ENCODE measurements at places on chromosomes 1 and 21.

GRCh38 chr1:174266991-174267612, 107.8 kb downstream of the RABGAP1L start:
- no peak for DNase-seq

DNA sequence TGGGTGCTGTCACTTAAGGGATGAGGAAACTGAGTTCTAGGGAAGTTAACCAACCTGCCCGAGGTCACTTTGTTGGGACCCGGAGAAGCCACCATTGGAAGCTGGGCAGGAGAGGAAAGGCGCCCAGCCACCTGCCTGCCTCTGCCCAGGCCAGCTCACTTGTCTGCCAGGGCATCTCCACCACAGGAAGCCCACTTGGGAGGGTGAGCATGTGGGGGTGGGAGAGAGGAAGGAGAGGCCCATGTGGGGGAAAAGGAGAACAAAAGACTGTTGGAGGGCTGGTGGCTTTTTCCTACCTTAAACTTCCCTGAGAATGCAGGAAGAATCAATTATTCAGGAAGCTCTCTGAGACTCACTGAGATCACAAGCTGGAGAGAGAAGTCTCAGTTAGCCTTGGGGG, 43.8 kb upstream of the SELENON start:
- DNase-seq, result no peak

DNA sequence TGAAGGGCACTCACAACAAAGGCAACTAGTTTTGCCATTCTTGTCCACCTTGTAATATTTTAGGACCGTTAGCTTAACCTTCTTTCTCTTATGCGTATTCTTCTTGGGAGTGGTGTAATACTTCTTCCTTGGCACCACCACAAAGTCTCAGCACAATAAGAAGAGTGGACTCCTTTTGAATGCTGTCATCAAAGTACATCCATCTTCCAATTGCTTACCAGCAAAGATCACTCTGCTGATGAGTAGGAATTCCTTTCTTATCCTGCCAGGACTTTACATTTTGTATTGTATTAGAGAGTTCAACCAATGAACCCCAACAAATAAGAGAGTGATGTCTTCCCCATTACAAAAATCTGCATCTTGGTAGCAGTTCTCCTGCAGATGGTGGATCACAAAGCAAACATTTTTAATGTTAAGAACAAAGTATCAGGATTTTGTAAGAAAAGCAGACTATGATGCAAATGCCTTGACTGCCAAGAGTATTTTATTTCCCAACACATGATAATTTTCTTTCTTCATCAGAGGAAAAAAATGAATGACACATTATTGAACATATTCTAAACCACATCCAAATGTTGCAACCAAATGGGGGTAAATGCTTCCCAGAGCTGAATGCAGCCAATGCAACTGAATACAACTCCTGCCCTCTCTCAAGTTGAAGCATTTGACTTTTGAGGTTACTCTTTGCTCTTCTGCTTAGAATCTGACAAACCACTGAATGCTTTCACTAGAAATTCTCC, 5.1 kb upstream of the ARNT start:
- no peak for DNase-seq

DNA sequence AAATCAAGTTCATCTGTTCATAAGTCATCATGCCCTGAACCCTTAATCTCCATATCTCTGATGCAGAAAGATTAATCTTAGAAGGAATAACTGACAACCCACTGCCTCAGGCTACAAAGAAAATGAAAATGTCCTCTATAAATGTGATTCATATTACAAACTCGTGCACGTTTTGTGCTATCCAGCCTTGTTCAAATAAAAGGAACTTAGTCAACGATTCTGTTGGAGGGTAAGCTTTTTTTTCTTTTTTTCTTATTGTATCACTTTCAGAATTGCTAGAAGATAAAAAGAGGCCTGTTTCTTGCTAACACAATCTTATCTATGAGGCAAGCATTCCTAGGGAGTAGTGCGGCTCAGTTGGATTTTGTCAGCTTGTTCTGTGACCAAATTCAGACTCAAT, 228.4 kb downstream of the TM2D1 start:
- DNase-seq, result no peak

GRCh38 chr21:44657635-44658540, at the start of gene KRTAP12-3:
Gene KRTAP12-3, plus strand, starts transcription at chr21:44657932. Its CDS starts 48 bp downstream, at chr21:44657980.
- peak; percentile 30 for DNase-seq

DNA sequence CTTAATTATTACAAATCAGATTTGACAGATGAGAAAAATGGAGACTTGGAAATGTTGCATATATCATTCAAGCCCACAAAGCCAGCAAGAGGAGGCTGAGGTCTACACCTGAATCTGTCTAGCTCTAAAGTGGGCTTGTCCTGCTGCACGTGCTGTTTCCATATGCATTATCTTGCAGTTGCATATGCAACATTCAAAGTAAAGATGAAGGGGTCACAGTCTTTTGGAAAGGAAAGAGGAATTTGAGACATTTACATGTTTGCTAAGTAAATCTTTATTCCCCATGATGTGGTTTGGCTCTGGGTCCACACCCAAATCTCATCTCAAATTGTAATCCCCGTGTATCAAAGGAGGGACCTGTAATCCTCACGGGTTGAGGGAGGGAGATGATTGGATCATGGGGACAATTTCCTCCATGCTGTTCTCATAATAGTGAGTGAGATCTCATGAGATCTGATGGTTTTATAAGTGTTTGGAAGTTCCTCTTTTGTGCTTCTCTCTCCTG, 98.3 kb downstream of the BACH1 start:
- no peak for DNase-seq

- no peak for DNase-seq
These were observed 21.2 kb downstream of the MACO1 start for GRCh38 chr1:25451908-25452307.

- no peak for DNase-seq
These were observed 9.5 kb upstream of the SLC2A5 start for GRCh38 chr1:9078752-9079500.

GRCh38 chr1:119188926-119189325, 48.5 kb upstream of the WARS2 start:
- no peak for DNase-seq

- no peak for DNase-seq
These were observed 72.7 kb downstream of the FBXO2 start for GRCh38 chr1:11581445-11581991.

GRCh38 chr1:182682406-182682805, 2.0 kb downstream of the RGS8 start:
- DNase-seq, result no peak

GRCh38 chr1:42258218-42258617, 76.8 kb downstream of the FOXJ3 start:
- DNase-seq, result no peak

DNA sequence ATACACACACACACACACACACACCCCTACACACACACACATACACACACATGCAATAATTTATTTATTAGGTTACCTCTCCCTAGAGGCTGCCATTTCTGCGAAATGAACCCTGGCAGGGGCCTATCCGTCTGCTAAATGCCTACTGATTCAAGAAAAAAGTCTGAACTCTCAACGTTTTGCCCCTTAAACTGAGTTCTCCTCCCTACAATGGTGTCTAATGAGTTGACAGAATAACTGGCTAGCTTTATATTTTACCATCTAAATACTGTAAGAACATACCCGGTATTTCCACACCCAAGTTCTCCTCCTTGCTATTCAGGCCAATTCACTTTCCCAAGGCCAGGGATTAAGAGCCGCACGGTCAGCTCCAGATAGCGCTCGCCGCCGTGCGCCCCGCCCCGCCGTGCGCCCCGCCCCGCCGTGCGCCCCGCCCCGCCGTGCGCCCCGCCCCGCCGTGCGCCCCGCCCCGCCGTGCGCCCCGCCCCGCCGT, 339 bp upstream of the RNPC3 start:
- DNase-seq, result no peak

- peak; percentile 91 for DNase-seq
These were observed at the start of gene TUFT1 for GRCh38 chr1:151540021-151540981. Gene TUFT1, plus strand, starts transcription at chr1:151540309. Its CDS starts 58 bp downstream, at chr1:151540367.

GRCh38 chr1:37836788-37837187, 22.6 kb downstream of the MTF1 start:
- DNase-seq, result no peak

DNA sequence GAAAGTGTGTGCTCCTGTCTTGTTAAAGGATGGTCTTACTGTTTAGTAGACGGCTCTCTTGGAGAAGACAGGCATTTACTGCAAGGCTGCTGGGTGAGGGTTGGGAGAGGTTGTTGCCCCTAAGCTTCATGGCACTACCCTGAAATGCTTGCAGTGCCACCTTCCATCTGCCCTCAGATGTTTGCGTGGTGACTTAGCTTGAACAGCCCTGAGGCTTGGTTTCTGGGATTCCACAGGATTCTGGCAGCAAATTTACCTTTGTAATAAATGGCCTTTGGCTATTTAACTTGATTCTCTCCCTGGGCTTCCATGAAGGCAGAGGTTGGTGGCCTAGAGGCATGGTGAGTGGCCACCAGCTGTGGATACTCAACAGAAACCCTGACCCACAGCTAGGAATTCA, 11.6 kb downstream of the MTARC1 start:
- no peak for DNase-seq

DNA sequence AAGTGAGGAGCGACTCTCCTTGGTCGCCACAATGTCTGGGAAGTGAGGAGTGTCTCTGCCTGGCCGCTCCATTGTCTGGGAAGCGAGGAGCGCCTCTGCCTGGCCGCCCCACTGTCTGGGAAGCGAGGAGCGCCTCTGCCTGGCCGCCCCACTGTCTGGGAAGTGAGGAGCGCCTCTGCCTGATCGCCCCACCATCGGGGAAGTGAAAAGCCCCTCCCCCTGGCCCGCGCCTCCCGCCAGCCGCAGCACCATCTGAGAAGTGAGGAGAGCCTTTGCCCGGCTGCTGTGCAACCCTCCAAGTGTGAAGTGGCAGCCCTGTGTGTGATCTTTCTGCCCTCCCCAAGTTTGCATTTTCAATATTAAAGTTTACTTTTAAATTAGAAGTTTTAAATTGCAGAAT, 95.0 kb upstream of the PPP2R5A start:
- no peak for DNase-seq

GRCh38 chr1:26826261-26827105, at the start of gene ZDHHC18:
Gene ZDHHC18, plus strand, starts transcription at chr1:26826688. Its CDS starts 117 bp downstream, at chr1:26826805.
- no peak for DNase-seq

DNA sequence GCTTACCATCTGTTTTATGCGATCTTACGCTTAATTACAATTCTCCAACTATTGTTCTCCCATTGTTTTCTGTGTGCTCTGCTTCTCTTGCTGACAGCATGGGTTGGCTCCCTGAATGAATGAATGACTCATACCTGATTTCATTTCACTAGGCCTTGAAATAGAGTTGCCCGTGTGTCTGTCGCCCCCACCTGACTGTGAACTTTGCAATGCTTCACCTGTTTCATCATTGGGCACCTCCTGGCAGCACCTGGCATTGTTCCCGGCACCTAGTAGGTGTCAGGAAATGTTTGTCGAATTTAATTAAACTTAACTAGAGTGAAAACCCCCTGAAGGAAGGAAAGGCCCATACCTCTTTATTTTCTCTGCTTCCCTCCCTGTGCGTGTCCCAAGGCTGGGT, 120.5 kb upstream of the KLHDC7A start:
- DNase-seq, result no peak

- DNase-seq, result no peak
These were observed 64.6 kb upstream of the PPIH start for GRCh38 chr1:42593486-42594100.

DNA sequence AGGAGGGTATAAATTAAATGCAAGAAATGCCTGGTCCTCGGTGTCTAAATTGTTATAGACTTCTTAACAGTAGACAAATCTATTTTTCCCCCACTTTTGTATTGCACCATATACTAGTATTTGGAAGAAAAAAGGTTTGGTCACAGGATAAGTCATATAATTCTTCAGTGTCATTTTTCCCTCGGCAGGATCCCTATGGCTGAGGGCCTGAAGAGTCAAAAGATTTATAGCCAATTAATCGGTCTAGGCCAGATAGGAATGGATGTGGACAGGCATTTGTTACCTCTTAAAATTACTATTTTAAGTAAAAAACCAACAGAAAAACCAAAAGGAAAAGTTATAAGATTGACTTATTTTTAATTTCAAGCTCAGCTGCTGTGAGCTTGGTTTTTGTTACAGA, 45.6 kb downstream of the CRP start:
- no peak for DNase-seq

DNA sequence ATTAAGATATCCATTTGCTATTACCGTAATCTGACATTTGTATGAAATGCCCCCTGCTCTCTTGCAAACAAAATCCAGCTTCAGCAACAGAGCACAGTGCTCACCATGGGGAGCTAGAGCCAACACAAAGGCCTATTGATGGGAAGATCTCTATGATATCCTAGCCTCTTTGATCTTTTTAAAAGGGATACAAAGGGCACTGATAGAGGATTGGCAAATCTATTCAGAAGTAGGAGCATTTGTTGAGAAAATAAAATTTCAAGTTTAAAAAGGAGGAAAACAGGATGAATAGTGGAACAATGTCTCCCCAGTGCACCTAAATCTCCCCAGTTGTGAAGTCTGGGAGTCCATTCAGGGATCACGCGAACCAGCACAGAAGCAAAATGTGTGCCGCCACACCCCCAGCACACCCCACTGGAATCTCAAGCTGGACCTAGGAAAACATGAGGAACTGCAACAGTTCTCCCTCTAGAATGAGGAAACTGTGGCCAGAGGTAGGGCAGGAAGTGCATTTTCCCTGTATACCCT, 32.2 kb downstream of the MRAP start:
- no peak for DNase-seq

GRCh38 chr1:44970317-44970716, 16.1 kb downstream of the EIF2B3 start:
- DNase-seq, result no peak

DNA sequence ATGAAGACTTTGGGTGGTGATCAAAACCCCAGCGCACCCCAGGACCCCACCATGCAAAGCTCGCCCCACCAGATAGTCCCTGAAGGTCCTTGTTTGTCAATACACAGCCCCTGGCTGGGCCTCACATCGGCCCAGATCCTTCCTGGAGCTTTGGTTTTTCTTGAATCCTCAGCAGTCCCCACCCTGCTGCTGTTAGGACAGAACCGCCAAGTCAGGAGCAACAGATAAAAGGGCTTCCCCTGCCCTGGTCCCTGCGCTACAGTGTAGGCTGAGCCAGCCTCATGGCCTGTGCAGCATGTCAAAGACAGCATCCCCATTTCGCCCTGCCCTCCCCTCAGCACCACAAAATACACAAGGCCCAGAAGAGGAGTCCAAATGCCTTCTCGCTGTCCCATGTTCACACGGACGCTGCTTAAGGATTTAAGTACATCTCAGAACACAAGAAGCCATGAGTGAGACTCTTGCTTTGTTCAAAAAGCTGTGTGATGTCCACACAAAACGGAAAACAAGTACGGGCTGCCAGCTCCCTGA, 65.7 kb downstream of the PSMG1 start:
- DNase-seq, result no peak

GRCh38 chr1:201399352-201400126, 415 bp upstream of the LAD1 start:
- no peak for DNase-seq
